HepG2 (cell line): ENCODE measurements at places on chromosomes 2 and 18.

DNA sequence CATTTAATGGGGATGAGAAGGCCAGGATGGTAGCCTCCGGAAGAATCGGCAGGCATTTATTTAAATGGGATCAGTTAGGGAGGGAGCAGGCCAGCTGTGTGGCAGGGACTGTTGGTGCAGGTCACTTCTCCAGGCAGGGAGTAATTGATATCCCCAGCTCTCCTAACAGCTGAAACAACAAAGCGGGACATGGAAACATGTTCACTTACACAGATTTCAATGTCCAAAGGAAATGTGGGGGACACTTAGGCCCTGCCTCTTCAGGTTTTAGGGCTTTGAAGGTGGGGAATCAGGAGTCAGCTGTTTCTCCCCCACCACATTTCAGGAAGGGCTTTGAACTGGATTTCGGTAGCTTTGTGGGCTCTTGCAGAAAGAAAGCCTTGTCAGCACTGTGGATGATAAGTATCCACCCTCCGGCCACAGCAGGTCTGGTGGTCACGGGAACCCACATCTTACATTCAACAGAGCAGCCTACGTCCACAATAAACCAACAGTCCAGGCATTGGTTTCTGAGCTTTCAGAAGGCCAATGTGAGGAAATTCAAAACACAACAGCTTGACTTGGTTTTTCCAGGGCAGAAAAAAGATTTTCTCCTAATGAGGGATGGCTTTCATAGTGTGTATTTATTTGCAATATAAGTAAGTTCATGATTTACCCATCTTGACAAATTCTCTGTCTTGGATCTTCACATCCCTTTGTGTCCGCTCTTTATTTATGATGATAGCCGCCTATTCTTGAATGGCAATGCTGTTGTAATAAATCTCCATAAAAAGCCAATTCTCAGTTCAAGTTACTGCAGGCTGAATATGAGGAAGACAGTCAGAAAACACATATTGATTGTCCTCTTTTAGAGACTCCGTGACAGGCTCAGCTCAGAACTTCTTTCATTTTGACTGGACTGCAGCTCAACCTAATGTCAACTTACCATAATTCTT is 96.6 kb upstream of the NRP2 start:
- H3K4me1 ChIP-seq = no peaks in the 10 kb centered on the region
- H3K27ac ChIP-seq = no peak overlapping the region
- H3K4me3 ChIP-seq = no peak overlapping the region
- no peak for DNase-seq

DNA sequence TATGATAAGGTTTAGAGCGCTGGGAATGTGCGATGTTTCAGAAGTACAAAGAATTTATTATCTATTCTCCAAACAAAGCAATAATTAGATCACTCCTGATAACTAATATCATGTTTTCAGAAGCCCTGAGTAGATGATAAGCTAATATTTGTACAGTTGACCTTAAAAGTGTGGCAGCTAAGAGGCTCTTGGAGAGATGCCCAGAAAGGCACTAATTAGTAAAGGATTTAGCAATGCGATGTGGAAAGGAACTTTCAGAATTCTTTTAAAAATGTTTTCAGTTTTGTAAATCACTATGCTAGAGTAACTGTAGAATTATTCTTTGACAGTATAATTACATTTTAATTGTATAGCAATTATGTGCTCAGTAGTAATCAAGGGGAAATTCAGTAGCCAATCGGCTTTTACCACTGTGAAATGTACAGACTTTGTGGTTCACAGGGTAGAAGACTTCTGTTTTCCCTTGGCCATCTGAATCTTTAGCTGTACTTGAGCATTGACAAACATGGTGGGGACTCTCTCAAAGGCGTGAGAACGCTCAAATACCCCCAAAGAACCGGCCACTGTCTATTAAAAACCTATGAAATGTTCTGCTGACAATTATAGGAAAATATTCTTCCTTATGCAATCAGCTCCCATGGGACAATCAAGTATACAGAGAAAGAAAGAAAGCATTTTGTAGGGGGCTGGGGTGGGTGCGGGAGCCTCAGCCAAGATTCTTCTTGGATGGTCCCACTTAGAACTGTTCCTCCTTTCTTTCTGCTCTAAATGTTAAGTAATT is 262.8 kb upstream of the AGAP1 start:
- no peak overlapping the region for H3K4me3 ChIP-seq
- H3K27me3 ChIP-seq = peaks cover 4% of the 10 kb centered on the region; the same call in 1 of the 2 replicates
- no peak overlapping the region for H3K27ac ChIP-seq
- H3K36me3 ChIP-seq = no peaks in the 10 kb centered on the region
- DNase-seq = no peak

DNA sequence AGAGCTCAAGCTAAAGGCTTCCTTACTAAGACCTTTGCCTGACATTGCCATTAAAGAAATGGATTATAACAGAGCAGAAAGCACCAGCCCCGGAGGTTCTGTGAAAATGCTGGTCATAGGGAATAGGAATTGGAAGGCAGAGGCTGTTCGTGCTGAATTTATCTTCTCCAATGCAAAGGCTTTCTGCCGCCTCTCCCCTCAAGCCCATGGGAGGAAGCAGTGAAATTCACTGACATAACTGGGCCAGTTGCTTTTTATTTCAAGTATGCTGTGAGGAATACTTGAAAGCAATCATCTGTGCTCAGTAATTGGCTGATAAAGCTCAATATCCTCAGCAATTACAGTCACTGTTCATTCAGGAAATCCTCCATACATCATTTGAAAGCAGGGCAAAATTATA is 85.4 kb upstream of the LINC00305 start:
- no peaks in the 10 kb centered on the region for H3K36me3 ChIP-seq
- H3K4me1 ChIP-seq = no peaks in the 10 kb centered on the region
- no peaks in the 10 kb centered on the region for H3K27me3 ChIP-seq
- H3K4me3 ChIP-seq = no peak overlapping the region
- no peak for DNase-seq

DNA sequence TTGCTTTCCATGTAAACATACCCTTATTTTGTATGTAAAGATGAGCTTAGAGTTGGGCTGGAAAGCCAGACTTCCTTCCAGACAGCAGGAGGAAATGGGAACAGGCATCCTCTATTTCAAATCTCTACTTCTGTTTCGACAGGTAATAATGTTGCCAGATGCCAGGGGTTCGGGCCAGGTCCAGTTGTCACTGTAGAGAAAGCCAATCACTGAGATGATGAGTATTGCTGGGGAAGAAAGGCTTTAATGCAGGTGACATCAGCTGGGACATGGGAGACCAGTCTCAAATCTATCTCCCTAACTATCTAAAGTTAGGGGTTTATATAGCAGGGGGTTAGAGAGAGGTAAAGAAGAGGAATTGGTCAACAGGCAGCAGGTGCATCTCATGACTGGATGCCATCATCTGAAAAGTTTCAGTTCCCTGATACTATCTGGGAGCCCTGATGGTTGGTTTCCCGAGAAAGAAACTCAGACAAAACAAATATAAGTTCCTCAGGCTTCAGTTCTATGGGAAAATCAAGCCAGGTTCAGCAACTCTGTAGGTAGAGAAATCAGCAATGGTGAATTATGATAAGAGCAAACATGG is 9.3 kb upstream of the MTCL1 start:
- no peak overlapping the region for H3K4me3 ChIP-seq
- DNase-seq = no peak
- H3K4me1 ChIP-seq = no peaks in the 10 kb centered on the region
- H3K27me3 ChIP-seq = no peaks in the 10 kb centered on the region
- H3K36me3 ChIP-seq = no peaks in the 10 kb centered on the region

- peak; percentile 30 for DNase-seq
- no peaks in the 10 kb centered on the region for H3K4me1 ChIP-seq
- H3K27ac ChIP-seq = no peak overlapping the region
- H3K36me3 ChIP-seq = no peaks in the 10 kb centered on the region
- peaks cover 14% of the 10 kb centered on the region; the same call in 1 of the 3 replicates for H3K27me3 ChIP-seq
- no peak overlapping the region for H3K4me3 ChIP-seq
These were observed 20.2 kb downstream of the IL18RAP start for GRCh38 chr2:102442967-102443828.
